ENCODE measurements at places on chromosomes 4 and X.

GRCh38 chr4:81606166-81606565, 134.5 kb upstream of the RASGEF1B start:
- DNase-seq, result no peak

DNA sequence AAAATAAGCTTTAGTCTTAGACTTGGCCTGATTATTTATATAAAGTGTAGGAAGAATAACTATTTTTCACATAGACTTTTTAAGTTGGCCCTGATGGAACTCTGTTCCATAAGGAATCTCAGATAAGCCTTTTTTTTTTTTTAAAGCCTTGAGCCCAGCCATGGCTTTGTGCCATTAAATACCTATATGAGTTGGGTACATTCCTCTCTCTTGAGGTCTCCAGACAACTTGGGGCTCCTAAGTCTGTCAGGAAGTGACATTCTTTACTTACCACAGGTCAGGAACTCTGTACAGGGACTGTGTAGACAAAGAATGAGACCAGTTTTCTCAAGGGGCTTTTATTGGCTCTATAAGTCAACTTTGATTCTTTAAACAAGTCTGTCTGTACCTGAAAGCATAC, 27.1 kb upstream of the IGFBP7 start:
- no peak for DNase-seq

GRCh38 chr4:26217961-26218676, 102.7 kb upstream of the RBPJ start:
- DNase-seq, result no peak

DNA sequence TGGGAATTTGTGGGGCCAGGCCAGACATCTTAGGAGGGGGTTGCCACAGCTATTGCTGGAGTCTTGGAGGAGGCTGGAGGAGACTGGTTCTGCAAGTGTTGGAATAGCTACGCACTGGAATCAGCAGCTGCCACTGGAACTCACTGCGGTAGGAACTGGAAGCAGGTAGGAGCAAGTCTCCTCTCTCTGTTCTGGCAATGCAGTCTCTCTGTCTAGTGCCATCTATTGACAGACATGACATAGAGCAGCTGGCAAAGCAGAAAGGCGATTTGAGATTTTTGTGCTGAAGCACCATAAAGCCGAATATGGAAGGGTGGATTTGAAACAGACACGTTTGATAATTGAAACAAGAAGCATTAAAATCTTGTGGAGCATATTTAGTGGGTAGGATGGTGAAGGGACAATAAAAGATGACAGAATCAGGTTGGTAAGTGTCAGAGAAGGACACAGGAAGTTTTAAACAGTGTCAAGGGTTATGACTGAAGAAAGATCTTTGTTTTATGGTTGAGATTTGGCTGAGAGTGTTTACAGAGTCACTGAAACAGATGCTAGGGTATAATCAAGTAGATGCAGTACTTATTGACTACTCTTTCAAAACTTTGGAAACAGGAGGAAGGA, 23.5 kb upstream of the SYNPO2 start:
- no peak for DNase-seq

DNA sequence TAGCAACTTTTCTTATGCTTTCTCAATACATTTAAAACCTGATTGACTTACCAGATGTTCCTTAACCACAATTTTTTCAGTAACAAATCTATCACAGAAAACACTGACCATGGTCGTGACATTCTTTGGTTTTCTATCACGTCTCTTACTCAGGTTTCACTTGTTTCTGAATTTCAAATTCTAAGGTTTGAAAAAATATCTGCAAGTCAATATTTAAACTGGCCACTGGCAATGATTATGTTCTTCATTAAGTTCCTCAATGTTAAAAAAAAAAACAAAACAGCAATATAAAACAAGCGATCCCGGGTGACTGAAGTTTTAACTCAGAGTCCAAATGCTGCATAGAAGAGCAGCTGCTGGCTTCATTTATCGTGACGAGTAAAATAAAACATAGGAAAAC, 128.9 kb downstream of the RBM47 start:
- no peak for DNase-seq

DNA sequence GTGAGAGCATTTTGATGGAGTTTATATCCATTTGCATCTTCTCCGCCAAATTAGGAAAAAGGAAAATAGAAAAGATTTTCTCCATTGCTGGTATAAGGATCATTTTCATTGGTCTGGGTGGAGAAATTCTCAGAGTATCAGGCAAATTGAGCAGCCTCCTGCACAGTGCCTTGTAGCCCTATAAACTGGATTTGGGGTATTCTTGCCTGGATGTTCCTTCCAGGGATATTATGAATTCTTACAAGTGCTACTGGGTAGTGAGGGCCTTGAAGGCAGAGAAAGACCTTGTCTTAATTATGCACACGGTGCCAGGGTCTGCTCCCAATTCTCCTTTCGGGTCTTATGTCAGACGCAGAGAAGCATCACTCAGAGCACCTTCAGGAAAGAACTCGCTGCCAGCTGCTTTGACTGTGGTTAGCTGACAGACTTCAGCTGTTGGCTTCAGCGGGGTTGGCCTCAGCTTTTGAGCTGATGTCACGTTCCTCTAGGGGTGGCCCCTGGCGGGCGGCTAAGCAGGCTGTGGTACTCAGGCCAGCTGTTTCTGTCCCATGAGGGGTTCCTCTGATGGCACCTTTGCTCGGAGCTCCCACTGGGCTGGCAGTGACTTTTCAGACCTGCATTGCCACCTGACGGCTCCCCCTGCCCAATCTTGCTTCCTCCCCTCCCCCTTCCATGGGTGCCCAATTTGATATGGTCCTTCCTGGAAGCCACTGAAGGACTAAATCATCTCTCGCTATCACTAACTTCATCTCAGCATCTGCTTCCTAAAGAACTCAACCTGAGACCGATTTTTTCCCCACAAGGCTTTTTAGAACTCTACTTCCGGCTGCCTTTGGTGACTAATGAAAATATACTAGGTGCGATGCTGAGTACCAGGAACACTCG, 519.5 kb downstream of the BCOR start:
- DNase-seq, result peak; percentile 50

DNA sequence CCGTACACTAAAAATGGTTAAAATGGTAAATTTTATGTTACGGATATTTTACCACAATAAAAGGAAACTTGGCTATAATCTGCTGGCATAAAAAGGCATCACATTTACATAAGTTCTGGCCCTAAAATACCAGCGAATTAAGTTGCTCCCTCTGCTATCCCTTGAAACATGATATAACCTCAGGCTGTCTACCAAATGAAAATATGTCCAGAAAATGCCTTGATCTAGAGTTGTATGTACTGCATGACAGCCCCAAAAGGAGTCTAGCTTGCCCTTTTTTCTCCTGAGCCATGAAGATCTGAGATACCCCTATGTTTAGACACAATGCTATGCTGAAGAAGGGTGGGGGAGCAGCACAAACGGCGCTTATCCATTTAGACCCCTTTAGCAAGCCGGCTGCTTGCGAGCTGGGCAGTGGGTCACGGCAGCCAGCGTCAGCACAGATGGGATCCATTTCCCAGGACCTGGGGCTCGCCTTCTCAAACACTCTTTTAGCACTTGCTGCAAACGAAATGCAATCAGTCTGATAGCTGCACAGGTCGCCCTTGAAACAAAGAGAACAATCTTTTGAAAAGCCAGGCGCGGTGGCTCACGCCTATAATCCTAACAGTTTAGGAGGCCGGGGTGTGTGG, 77.0 kb downstream of the AFAP1 start:
- no peak for DNase-seq

DNA sequence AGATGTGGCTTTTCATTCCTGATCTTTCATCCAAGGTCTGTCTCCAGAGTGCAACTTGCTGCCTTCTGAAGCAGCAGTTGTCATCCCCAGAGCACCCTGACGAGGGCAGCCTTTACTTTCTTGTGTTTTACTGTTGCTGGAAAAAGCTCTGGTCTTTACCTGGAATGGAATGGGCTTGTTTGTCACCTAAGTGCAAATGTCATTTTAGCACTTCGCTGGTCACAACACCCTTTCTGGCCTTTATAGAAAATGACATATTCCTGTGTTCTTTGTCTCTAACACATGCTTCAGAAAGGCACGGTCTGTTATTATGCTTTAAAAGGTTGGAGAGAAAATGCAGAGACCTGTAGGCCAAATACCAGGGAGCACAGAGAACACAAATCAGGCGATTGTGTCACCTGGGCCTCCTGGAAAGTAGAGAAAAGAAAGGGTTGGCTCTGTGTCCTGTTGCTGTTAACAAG, 332.7 kb upstream of the IGFBP7 start:
- DNase-seq, result no peak

DNA sequence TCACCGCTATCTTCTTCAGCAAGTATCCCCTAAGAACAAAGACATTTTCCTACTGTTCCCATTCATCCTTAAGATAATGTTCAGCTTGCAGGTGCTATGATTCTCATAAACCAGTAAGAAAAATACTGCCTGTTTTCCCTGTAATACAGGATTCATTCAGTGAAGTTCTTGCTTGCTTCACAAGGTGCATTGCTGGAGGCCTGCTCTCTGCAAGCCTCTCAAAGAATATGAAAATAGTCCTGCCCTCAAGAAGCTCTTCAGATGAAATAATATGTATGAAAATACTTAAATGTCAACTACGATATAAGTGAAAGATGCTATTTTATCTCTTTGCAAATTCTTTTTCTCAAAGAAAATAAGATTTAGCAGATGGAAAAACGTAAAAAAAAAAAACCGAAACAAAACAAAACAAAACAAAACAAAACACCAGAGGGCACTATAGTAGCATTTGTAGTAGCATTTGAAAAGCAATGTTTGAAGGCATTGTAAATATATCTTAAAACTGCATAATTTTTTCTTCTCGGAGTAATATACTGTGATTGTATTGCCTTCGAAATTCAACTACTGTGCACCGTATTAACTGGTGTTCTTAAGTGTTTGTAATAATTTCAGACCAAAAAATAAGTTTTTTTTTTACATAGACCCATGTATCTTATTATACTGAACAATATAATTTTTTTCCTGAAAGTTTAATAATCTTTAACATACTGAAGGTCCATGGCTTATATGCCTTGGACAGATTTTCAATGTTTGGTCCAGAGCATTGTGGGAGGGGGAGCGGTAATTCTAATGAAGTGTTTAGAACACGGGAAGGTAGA, 26.0 kb downstream of the ADH4 start:
- no peak for DNase-seq

GRCh38 chr4:91207535-91207934, 1080.3 kb downstream of the CCSER1 start:
- DNase-seq, result no peak

- no peak for DNase-seq
Measured at GRCh38 chrX:86002076-86002896, 45.1 kb downstream of the CHM start.

- peak; percentile 80 for DNase-seq
Measured at GRCh38 chr4:742742-743311, 37.2 kb downstream of the PCGF3 start.

DNA sequence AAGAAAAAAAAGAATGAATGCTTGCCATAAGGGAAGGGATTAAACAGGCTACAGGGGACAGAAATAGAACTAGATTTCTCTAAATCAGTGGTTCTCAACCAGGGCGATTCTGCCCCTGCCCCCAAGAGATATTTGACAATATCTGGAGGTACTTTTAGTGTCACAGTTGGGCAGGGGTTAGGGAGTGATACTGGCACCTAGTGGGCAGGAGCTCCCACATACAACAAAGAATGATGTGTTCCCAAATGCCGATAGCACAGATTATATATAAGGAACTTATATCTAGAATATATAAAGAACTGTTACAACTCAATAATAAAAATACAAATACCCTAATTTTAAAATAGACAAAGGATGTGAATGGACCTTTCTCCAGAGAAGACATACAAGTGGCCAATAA, 14.7 kb downstream of the S100G start:
- DNase-seq, result no peak

- DNase-seq, result no peak
Measured at GRCh38 chr4:38954727-38955126, 77.5 kb downstream of the TMEM156 start.

DNA sequence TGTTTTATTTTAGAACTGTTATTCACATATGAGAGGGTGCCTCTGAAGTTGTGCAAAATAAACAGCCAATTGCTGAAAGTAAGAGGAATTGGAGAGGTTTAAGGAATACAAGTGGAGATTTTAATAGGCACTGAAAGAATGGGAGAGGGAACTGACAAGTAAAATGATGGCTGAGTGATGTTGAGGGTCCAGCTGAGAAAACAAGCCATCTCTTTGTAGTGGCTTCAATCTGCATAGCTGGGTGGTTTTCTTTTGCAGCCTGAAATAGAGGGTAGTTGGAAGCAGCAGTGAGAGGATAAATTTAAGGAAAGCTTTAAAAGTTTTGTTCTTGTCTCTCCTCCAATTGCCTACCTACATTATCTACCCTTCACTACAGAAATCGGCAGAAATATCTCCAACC, 106.7 kb upstream of the DGKK start:
- no peak for DNase-seq

DNA sequence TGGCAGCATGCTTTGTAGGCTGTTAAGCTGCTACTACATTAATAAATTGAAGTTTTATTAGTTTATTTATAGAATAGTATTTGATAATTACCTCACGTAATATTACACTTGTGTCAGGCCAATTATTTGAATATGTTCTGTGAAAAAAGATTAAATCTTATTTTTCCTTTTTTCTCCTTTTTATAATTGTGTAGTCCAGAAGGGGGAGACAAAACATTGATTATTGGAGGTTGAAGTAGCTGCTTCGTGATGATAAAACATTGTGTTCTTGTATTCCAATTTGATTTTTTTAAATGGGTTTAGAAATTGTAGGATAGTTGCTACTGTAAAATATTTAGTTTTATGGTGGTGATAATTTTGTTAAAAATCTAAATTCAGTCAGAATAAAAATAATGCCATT, 85.7 kb downstream of the DIAPH2 start:
- DNase-seq, result no peak

- DNase-seq, result no peak
Measured at GRCh38 chr4:71648448-71648847, 135.4 kb downstream of the GC start.

DNA sequence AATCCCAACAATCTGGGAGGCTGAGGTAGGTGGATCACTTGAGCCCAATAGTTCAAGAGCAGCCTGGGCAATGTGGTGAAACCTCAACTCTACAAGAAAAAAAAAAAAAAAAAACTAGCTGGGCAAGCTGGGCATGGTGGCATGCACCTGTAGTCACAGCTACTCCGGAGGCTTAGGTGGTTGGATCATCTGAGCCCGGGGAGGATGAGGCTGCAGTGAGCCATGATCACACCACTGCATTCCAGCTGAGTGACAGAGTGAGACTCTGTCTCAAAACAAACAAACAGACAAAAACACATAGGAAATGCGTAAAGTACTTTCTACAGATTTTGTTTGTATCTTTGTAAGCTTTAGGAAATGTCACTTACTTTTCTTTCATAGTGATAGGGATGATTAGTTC, 307.2 kb upstream of the NR3C2 start:
- DNase-seq, result no peak
